ENCODE measurements at places on chromosomes 11 and 22.

DNA sequence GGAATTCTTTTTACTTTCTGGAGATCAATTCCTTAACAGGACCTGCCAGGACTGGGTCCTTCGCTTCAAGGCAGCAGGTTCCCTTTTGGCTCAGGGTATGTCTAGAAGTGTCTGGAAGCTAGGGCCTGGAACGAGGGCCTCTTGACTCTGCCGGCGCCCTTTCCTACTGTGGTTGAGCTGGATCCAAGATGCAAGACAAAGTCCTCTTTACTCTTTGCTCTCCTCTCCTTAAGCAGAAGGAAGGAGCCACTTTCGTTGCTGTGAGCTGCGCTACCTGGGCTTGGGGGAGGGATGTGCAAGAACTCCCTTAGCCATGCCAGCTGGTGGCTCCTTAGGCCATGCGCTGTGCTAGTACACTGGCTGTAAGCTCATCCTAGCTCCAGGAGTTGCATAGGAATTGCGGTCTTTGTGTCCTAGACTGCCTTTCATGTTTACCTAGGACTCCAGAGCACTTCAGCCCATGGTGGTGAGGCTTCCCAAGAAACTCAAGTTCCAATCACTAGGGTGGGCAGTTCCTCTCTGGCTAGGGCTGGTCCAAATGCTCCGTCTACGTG, 18.1 kb downstream of the GLB1L2 start:
- DNase-seq = no peak

DNA sequence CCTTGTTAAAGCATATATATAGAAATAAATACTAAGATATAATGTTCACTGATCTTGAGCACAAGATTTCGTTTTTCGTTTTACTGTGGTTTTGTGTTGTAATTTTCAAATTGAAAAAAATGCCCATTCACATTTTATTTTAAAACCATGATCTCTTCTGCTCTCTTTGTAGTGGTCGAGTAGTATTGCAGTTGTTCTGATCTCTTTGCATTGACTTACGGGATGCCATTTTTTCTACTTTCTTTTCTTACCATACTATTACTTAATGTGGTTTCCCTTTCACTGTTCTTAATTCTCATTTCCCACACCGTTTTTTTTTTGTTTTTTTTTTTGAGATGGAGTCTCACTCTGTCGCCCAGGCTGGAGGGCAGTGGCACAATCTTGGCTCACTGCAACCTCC, 289.6 kb downstream of the DYNC2H1 start:
- no peak for DNase-seq

DNA sequence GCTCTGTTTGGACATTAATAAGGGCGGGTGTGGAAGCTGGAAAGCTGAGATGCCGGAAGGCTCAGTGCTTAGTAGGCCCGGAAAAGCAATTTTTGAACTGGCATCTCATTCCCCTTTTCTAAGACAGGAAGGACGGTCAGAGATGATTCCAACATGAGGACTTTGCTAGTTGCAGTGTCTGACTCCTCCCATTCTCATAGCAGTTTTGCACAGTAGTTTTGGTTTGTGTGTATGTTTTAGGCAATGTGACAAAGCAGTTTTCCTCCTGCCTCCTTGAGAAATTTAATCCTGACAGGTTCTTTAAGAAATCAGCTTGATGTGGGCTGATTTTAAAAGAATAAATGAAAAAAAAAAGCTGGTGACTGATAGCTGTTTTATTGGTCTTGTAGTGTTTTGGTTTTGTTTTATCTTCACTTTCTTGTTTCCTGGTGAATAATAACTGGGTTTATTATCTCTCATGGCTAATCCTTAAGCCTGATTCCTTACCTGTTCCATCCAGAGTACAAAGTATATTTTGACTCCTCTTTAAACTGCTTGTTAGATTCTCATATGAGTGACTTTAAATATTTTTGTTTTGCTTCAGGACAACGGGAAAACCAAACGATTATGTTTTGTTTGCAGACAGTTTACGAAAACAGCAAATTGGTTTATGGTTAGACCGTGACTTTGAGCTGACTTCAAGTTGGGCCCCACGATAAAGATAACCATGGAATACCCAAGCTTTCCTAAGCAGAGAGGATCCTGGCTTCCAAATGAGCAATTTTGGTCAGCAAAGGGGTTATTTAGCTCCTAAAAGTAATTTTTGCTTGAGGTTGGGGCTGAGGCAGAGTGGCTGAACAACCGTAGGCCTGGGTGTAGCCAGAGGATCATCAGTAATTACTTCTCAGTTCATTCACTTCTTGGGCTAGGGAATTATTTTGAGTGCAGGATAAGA, 3.4 kb downstream of the PTPRJ start:
- DNase-seq = no peak

DNA sequence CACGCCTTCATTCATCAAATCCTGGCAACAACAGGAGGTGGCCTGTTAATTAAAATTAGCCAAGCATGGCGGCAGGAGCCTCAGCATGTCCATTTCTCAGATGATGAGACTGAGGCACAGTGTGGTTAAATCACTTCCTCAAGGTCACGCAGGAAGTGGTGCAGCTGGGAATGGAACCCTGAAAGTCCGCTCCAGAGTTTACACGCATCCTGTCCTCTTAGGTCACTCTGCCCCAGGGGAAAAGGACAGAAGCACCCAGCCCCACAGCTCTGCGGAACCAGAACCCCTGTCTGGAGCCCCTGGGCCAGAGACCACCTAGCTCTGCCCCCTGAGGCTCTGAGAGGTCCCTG, 19.6 kb downstream of the RPL3 start:
- peak; percentile 66 for DNase-seq

DNA sequence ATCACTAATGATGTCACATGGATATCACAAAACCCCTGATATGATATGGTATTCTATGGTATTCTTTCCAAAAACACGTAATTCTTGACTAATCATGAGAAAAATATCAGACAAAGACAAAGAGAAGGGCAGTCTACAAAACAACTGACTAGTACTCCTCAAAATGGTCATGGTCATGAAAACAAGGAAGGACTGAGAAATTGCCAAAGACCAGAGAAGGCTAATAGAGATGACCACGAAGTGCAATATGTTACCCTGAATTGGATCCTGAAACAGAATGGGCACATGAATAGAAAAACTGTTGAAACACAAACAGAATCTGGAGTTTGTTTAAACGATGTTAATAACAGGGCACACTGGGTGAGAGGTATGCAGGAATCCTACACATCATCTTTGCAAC, 10.2 kb downstream of the CKAP5 start:
- DNase-seq = no peak

- DNase-seq = no peak
These were observed 2.9 kb downstream of the SLC35C1 start for GRCh38 chr11:45807792-45808238.

DNA sequence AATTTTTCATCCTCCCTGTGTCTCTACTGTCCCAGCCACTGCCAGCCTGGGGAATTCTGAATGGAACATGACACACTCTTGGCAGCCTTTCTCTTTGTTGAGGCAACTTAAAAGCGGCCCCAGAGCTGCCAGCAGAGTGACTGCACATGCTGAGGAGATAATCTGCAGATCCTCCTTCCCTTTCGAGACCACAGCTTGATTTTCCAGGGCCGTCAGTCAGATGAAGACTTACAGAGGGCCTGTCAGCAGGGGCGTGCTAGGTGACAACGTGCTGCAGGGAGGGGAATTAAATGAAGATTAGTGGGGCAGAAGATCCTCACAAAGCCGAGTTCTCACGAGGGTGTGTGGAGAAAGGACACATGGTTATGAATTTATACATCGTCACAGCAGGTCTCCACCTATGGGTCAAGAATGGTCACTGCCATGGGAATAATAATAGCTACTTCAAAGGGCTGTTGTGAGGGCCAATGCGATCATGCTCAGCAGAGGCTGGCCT, 193.5 kb upstream of the PITPNB start:
- peak; percentile 78 for DNase-seq

GRCh38 chr22:39249086-39249704, 4.4 kb upstream of the PDGFB start:
- no peak for DNase-seq
